ENCODE measurements at places on chromosomes 3 and 15. TPM values are rescaled to one million over a fixed set of nuclear protein-coding genes. Genes with fewer than 3 reads are reported as not detected.

FBXW12 gene
- 0.27 TPM for total RNA-seq

GAP43 gene
- total RNA-seq, result 3.4 TPM

MNS1 gene
- total RNA-seq, result 7.0 TPM

PRRT3 gene
- total RNA-seq, result 5.5 TPM

TRH gene
- total RNA-seq, result 2.5 TPM

GRCh38 chr3:59115364-59116232, 65.8 kb upstream of the CFAP20DC start:
- DNase-seq, result peak; percentile 42

- no peak for DNase-seq
These were observed 379.1 kb upstream of the PROK2 start for GRCh38 chr3:72163809-72164634.

GRCh38 chr3:119322835-119323722, 28.9 kb downstream of the ARHGAP31 start:
- DNase-seq, result peak; percentile 66

DNA sequence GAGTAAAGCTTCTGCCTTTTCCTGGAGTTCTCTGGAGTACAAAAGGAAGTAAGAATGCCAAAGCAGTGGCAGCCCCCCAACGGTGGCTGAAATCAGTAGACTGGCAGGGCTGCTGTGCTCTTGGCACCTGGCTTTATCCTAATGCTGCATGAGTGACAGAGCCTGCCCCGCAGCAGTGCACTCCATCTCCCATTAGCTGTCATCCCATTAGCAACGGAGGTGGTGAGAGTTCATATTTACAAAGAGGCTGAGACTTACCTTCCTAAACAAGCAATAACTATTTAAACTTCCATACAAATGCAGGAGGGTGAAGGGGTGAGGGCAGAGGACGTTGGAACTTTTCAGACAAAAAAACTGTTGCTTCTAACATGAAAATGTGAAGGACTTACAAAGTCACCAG, 51.9 kb downstream of the SERPINI1 start:
- no peak for DNase-seq

- DNase-seq, result no peak
These were observed 14.1 kb downstream of the TBC1D21 start for GRCh38 chr15:73887481-73887880.

Data from fibroblast of the aortic adventitia (primary cell).